ENCODE measurements at places on chromosomes 6 and 20.

DNA sequence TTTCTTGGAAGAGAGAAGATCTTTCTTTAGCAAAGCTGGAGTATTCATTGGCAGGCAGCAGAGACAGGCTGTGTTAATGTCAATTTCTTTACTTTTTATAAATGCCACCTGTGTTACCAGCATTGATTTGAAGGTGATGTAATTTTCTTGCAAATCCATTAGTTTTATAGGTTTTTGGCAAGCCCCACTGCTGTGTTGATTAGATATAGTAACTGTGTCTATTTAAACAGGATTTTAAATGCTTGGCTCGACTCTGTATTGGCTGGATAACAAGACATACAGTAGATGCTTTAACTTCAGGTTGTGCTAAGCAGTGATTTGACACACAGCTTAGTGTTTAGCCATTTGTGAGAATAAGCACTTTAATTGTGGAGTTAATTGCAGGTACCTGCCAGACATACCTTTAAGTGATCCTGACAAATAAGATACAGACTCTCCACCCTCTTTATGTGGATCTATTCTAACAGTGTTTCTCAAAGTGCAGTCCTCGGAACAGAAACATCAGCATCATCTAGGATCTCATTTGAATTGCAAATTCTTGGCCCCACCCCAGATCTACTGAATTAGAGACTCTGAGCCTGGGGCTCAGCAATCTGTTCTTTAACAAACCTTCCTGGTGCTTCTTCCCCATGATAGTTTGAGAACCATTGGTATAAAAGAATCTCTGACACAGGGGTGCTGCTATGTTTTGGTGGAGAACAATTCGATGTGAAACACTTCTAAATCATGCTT, 397.5 kb downstream of the HDGFL1 start:
- no peak for DNase-seq

DNA sequence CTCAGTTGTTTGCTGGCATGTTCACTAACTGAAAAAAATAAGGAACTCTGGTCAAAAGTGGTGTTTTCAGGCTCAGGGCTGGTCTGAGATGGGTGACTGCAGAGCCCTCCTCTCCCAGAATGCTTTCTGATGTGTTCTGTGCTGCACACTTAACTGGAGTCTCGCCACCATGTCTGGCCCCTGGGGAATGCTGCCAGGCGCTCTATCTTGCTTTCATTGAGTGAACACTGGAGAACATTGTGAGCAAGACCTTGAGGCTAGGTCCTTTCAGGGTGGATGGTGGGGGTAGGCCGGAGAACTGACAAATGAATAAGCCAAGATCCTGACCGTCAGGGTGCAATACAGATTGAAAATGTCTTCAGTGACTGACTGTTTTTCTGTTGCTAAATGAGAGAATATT, 19.5 kb downstream of the PANK2 start:
- no peak for DNase-seq

DNA sequence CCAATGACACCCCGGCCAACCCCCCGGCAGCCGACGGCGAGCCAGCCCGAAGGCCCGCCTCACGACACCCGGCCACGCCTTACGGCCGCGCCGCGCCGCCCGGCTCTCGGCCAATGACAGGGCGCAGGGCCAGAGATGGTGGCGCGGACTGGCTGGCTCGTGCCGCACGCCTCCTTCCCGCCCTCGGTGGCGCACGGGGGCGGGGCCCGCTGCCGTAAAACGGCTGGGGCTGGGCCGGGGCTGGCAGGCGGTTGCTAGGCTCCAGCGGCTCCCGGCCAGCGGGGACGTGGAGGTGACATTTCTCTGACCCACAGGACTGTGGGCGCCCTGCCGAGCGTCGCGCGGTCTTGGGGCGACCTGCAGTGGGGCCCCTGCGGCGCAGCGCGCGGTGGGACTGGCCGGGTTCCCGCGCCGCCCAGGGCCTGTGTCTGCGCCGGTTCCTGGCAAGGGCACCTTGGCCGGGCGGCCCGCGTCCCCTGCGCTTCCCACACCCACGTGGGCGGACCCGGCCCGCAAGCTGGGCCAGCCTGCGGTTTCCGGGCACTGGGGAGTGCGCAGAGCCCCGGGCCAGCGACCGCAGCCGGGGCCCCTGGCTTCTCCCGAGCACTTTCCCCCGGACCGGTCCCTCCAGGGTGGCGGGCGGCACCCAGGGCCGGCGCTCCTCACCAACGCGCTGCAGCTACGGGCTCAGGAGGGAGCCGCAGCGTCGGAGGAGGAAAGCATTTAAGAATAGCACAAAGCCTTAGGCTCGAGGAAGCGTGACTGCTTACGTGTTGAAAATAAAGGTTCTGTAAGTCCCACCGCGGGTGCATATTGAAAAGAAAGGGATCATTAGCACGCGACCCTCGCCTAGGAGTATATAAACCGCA, at the start of gene MPC1:
Gene MPC1 (minus strand): TSS at position 8 of the 869 bp plus-strand sequence. CDS start 64 bp downstream, outside the sequence.
- peak; percentile 93 for DNase-seq

DNA sequence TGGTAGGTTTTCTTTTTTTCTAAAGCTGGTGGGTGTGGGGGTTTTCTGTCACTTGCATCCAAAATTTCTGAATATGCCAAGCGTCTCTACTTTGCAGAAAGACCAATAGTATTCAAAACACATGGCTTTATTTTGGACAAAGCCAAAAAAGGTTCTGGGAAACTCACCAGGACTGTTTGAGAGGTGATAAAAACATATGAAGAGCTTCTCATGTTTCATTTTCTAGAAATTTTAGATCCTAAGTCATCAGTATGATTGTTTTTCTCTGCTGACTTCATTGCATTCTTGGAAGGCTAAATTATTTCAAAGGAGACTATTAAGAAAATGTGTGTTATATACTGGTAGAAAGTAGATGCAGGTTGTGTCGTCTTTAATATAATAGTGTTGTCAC, 51.3 kb downstream of the GCLC start:
- DNase-seq, result no peak

DNA sequence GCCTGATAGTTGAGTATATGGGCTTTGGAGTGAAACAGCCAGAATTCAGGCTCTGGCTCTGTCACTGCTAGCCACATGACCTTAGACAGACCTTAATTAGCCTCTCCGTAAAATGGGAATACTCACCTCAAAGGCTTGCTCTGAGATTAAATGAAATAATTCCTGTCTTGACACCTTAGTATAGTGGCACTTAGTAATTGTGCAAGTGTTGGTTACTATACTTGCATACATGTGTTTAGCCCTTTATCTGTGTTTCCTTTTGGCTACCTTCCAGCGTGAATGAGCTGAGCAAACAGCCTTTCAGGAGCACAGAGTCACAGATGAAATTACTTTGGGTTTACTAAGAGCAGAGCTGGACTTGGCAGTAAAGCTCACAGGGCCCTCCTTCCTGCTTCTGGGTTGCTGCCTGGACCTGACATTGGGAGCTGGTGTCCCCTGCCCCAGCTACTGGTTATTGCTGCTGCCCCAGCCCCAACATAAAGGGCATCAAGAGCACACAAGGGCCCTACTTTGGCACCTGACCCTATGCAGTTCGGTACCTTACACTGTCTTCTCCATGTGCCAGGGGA, 32.8 kb downstream of the CD164 start:
- DNase-seq, result no peak

DNA sequence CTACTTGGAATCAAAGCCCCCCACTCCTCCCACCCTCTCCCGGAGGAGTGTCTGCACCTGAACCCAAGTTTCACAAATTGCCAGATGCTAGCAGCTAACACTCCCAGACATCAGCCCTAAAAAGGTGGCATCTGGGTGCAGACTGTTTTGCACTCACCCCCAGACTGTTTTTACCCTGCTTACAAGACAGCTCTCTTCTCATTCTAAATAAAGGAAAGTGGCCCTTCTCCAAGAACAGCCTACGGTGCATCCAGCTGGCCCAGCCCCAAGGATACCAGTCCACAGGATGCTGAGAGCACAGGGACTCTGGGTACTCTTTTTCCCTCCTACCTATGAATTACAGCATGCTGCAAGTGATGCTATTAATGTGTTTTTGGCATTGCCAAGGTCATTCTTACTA, 842.0 kb upstream of the FLRT3 start:
- no peak for DNase-seq

GRCh38 chr6:159981071-159981402, 12.2 kb downstream of the IGF2R start:
- no peak for DNase-seq
